ENCODE measurements at places on chromosomes 5 and 9. TPM values are rescaled to one million over a fixed set of nuclear protein-coding genes. Genes with fewer than 3 reads are reported as not detected.

DNA sequence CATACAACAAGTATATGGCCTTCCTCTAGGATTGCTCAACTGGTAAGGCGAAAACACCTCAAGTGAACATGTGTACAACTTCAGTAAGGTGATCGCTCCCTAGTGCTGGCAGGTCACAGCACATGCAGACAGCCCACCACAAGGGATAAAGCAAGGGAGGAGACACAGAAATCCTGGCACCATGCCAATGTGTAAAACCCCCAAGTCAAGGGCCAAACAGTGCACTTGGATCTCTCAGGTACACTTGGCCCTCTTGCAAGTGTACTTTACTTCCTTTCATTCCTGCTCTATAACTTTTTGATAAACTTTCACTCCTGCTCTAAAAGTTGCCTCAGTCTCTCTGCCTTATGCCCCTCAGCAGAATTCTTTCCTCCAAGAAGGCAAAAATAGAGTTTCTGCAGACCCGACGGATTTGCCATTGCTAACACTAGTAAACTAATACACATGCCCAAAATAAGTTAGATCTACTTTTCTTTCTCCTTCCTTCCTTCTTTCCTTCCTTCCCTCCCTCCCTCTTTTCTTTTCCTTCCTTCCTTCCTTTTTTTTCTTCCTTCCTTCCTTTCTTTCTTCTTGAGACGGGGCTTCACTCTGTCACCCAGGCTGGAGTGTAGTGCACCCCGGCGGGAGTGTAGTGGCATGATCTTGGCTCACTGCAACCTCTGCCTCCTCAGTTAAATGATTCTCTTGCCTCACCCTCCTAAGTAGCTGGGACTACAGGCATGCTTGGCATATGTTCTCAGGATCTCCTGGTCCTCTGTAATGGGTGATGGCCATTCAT is 6.8 kb upstream of the LNPEP start:
- DNase-seq: peak; percentile 29

DNA sequence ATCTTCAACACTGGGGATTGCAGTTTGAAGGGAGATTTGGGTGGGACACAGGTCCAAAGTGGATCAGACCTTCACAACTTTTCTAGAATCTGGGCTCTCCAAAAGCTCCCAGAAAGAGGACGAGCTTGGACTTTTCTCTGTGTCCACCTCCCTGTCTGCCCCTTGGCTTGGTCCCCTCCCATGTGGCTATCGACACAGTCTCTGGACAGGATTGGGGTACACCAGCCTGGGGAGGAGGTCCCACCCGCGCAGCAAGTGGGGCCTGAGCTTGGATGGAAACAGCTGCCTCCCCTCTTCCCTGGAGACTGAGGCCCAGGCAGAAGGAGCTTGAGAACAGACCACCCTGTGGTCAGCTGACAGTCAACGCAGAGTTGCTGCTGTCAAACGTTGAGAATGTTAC is 84.6 kb upstream of the FCN1 start:
- DNase-seq: no peak

DNA sequence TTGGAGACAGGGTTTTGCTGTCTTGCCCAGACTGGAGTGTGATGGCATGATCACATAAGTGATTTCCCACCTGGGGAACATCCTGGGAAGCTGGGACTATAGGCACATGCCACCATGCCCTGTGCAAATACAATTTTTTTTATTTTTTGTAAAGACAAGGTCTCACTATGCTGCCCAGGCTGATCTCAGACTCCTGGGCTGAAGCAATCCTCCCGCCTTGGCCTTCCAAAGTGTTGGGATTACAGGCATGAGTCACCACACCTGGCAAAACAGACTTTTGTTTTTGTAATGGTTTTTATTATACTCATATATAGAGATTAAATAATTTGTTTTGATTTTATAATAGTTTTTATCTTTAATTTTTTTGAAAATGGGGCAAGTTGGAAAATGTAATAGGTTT is 14.7 kb downstream of the DNAJC25 start:
- no peak for DNase-seq

Gene SLC24A2
- not detected for total RNA-seq

- no peak for DNase-seq
Measured at GRCh38 chr9:108950168-108950567, 16.0 kb downstream of the ABITRAM start.

Gene F2RL1
- total RNA-seq: 0.64 TPM

GRCh38 chr5:99105216-99105615 is 176.4 kb upstream of the CHD1 start:
- DNase-seq: no peak

DNA sequence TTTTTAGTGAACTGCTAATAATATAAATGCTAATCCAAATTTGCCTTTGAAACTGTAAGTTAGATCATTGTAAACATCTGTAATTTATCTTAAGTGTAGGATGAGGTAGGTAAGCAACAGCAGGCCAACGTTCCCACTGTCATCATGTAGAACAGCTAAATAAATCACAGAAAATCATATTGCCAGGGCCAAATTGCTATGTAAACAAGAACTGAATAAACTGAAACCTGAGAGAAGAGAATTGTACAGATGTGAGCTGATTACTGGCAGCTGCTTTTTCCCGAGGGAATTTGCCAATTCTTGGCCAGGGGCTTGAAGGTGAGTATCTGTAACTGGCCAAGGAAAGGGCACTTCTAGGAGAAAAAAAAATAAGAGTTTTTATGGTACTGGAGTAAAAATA is 97.6 kb downstream of the CDH10 start:
- no peak for DNase-seq

DNA sequence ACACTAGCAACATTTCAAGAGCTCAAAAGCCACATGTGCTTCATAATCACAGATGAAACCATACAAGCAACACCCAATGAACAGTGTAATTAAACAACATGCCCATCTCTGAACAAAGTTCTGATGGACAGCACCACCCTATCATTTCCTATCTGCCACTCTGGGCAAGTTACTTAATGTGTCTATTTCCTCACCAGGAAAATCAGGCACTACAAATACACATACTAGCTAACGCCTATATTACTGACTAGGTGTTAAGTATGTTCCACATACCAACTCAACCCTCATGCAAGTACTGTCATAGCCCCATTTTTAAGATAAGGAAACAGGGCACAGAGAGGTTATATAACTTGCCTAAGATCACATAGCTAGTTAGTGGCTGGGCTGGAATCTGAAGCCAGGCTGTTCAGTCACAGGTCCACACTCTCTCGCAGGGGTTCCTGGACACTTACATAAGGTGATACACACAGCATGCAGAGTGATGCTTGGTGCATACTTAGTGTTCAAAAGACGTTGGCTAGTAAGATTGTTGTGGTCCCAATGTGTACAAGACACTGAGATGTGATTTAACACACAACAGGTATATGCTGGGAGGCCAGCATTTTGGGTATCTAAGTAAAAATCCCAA is 24.2 kb downstream of the CORO2A start:
- DNase-seq: no peak

Gene GFI1B
- total RNA-seq: 0.85 TPM

Gene IFT74
- total RNA-seq: 22.6 TPM

Gene PCDHGA4
- total RNA-seq: 1.1 TPM

- DNase-seq: no peak
Measured at GRCh38 chr9:96202971-96203780, 98.8 kb downstream of the HSD17B3 start.

DNA sequence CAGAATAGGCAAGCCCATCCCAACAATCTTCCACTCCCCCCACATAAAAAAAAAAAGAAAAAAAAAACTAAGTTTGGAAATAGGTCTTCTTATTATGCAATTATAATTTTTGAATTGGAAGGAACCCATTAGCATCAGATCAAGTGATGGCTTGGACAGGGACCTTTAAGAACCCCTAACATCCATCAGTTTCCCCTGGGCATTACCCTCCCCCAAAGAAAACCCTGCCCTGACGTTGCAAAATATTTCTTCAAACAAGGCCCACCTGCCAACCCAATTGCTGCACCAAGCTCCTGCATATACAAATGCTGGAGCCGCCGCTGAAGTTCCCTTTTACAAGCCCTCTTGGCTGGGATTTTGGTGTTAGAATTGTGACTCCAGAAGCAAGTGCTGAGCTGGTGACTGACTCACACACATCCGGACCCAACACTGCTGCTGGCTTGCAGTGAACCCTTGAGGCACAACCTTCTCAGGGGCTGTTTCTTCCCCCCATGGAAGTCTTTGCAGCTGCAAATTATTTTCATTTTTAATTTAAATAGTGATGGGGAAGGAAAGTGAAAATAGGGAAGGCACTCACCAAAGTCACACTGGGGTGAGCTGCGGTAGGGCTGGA is 56.1 kb upstream of the AFAP1L1 start:
- DNase-seq: no peak

Gene PTPN3
- not detected for total RNA-seq

- DNase-seq: peak; percentile 99
Measured at GRCh38 chr5:172770675-172771438, at the start of gene DUSP1. Gene DUSP1, minus strand, starts transcription at chr5:172771195. Its CDS starts 243 bp downstream, at chr5:172770952.

Gene MAMDC4
- 7.6 TPM for total RNA-seq

DNA sequence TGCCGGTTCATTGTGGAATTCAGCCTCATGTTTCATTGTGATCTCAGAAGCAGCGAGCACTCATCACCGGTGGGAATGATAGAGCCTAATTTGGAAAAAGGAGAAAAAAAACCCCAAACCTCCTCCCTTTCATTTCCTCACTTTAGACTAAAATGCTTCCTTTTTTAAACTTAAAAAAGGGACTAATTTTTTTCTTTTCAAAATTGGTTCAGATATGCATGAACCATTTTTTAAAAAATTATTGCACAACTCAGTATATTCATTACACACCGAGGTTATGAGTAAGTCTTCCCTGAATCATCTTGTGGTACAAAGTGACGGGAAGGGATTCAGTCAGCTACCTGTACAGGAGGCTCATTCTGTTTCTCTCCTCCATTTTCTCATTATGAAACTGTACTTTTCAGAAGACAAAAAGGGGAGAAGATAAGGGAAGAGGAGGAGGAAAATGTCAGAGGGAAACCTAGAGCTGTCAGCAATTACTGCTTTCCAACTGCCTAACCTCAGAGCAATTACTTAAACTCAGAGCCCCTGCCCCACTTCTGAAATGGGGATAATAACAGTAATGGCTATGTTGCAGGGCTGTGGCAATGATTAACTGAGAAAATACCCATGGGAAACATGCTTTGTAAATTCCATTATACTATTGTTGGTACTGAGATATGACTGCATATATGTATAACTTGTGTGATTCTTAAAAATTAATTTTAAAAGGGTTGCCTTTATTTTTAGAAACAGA is 24.0 kb downstream of the GALNT10 start:
- no peak for DNase-seq
